ENCODE measurements at places on chromosomes 6 and 20. TPM values are rescaled to one million over a fixed set of nuclear protein-coding genes. Genes with fewer than 3 reads are reported as not detected.

GRCh38 chr6:143009851-143010250 is 50.8 kb upstream of the AIG1 start:
- no peak for DNase-seq

DNA sequence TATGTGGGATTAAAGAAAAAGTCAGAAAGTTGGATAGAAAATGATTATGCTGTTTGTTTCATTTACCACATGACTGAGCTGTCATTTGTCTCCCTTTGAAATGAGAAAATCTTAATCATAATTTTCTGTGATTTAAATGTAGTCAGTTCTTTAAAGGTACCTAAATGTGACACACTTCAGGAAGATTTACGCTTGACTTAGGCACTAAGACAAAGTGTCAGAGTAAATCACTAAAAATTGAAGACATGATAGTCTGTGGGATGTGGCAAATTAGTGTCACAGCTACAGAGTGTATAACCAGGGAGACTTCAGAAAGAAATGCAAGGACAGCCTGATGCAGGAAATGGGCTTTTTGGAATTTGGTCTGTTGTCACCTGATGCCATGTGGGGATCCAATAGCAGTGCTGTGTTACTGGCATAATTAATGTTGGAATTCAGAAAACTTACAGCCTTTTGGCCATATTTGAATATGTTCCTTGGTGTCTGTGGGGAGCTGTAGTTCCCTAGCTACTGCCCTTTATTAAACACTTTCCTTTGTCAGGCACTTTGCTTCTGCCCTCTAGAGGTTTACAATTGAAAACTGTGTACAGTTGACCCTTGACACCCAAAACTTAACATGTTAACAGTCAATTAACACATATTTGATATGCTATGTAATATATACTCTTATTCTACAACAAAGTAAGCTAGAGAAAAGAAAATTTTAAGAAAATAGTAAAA is 493.8 kb downstream of the UTRN start:
- no peak for DNase-seq

DNA sequence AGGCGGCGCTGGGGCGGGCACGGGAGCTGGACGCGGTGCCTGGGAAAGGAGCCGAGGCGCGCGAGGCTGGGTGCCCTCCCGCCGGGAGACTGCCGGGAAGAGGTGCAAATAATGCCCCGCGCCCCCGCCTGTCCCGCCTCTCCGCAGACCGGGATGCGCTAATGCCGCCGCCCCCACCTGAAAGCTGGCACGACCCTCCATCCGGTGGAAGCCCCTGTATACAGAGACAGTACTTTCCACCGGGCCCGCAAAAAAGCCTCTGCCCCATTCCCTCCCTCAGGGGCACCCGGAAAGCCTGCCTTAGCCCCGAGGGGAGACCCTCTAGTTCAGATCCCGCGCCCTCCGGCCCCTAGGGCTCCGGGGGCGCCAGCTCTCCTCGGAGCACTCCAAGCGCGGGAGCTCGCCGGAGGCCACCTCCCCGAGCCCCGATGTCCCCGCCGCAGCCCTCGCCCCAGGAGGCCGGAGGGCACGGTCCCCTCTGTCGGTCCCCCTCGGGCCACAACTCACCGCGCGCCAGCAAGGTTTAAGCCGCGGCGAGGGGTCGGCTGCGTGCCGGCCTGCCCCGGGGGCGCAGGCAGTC is 1.2 kb downstream of the GRM4 start:
- DNase-seq: no peak

DNA sequence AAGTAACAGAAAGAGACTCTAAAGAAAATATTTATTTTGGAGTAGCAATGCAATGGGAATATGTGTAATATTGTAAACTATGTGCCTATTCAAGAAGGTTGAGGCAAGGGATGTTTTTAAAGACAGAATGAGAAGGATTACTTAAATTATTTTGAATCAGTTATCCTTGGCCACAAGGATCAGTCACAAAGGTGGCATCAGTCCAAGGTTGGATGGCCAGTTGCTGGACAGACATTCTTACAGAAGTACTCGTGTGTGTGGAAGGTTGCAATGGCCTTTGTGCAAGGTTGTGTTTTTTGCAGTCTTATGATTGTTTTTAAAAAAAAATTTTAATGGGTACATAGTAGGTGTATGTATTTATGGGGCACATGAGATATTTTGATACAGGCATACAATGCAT is 2.0 kb downstream of the QRSL1 start:
- DNase-seq: no peak

DNA sequence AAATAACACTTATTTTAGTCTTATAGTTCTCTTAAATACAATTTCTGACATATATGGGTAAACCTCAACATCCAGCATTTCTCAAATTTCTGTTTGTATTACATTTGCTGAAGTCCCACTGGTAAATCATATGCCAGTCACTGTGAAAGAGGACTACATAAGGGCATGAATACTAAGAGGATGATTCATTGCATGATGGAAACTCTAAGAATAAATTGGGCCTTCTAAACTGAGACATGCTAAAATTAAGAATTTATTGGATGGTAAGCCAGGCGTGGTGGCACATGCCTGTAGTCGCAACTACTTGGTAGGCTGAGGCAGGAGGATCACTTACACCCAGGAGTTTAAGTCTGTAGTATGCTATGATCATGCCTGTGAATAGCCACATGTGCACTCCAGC is 12.1 kb downstream of the DEFB123 start:
- DNase-seq: no peak

- no peak for DNase-seq
These were observed 68.8 kb upstream of the ZNFX1 start for GRCh38 chr20:49346682-49347081.

GRCh38 chr6:36920546-36920945 is 34.0 kb upstream of the PI16 start:
- DNase-seq: no peak

DNA sequence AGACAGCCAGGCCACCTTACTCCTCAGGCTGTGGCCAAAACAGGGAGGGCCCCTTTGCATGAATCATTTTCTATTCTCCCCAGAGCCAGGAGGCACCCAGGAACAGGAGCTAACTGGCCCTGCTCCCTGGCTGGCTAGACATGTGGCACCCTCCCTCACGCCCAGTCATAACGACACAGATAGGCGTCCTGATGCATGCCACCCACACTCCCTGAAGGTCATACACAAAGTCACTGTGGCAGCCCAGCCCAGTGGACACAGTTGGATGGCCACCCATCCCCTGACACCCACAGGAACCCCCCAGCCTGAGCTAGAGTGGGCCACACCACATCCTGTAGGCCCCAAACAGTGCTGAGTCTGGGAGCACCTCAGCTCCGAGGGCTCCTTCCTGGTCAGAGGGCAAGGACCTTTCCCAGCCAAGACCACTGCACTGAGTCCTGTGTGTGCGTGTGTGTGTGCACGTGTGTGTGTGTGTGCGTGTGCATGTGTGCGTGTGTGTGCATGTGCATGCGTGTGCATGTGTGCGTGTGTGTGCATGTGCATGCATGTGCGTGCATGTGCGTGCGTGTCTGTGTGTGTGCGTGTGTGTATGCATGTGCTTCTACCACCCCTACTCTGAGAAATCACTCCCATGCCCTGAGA is 21.6 kb downstream of the TFEB start:
- no peak for DNase-seq

- no peak for DNase-seq
These were observed 65.2 kb downstream of the CDC5L start for GRCh38 chr6:44452725-44453124.

GRCh38 chr6:73200735-73201134 is 24.6 kb downstream of the KHDC1L start:
- no peak for DNase-seq

DNA sequence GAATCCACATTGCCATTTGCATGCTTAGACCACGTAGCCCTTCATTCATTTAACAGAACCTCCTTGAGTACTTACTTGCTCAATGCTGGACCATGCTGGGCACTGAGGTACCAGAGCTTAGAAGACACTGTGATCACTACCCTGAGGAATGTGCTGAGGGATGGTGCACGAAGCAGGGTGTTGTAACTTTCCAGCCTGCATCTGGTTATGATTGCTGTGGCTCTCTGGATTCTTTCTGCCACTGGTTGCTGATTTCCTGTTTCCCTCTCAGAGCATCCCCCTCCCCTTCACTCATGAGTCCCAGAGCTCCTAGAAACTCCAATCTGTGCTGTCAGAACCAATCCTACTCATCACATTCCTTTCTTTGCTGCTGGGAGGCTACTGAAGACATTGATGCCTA is 537.4 kb downstream of the PTPRT start:
- DNase-seq: no peak

DNA sequence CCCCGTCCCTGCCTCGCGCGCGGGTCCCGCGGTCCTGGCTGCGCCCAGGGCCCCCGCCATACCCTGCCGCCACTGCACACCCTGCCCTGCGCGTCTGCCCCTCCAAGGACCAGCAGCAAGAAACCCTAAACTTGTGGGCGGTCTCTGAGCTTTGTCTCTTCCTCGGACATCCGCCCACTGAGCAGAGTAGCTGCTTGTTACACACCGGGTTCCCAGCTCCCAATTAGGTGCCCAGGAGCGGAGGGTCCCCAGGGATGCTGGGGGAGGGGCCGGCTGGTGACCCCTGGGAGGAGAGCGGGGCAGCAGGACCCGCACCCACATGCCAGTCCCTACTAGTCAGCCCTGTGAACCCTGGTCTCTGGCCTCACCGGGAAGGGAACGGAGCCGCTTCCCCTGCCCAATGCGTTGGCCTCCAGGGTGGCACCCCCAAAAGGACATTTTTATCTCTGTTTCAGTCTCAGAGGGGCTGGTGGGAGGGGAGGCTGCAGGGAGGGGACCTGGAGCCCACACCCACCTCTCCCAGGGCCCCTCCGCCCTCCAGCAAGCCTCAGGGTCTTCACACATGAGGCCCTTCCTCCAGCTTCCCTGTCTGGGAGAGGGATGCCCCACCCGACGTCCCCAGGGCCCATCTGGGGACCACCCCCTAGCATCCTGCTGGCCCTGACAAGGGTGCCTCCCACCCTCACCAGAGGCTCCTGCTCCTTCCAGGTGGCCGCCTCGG is 10.5 kb downstream of the STMN3 start:
- no peak for DNase-seq

- no peak for DNase-seq
These were observed 329.2 kb downstream of the DHX35 start for GRCh38 chr20:39291301-39291700.

Gene HLA-DQA2
- total RNA-seq: 0.25 TPM

Gene DDX27
- 10.5 TPM for total RNA-seq

Gene GPX5
- not detected for total RNA-seq

Gene STMND1
- not detected for total RNA-seq

Gene HMGCLL1
- total RNA-seq: 0.72 TPM

Gene PCK1
- 1,501 TPM for total RNA-seq

Gene SIRPG
- not detected for total RNA-seq
